ENCODE measurements at places on chromosomes 3 and 15.

- no peak for DNase-seq
Observed at GRCh38 chr3:117998071-117998470, 1036.6 kb downstream of the IGSF11 start.

- DNase-seq, result peak; percentile 76
Observed at GRCh38 chr3:29286478-29287240, 5.8 kb downstream of the RBMS3 start.

DNA sequence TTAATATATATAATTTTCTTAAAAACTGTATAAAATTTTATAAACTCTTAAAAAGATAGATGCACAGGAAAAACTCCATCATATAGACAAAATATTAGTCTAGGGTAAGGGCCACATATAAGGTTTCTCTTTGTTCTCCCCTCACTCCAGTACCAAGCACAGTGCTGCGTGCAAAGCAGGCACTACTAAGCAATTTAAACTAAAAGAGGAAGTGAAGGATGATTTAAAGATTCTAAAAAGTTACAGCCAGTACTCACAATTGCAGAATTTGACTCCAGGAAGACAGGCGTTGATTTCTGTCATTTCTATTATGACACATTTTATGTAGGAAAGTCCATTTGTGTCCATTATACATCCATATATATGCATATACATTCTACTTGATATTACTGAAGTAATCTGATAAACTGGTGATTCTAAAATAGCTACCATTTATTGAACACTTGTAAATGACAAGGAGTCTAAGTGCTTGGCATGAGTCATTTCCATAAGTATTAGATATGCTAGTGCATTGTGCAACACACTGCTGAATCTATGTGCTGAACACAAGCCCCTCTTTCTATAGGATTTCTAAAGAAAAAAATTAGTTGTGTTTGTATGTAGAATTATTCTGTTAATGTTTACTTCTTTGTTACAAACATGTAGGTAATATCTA lies 785.5 kb upstream of the ARRDC4 start:
- DNase-seq, result no peak

DNA sequence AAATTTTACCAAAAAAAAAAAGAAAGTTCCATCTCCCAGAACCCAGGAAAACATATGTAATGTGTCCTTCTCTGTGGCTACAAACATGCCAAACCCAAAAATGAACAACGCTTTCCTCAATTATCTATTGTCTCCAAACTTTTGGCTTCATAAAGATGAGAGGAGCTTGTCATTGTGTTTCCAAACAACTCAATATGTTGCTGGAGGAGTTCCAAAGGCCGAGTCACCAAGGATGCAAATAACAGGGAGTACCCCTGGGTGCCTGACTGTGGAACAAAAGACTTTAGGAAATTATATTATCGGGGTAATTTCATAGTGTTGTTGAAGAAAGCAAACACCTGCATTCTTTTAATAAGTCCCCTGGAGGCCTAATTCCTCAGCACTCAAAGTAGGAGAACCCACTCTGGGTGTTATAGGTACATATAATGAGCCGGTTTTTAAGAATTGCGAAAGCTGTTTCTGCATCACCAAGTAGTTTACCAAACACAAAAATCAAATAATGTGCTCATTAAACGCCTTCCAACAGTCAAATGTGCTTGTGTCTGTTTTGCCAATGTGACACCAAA lies 206.3 kb upstream of the PRICKLE2 start:
- no peak for DNase-seq

DNA sequence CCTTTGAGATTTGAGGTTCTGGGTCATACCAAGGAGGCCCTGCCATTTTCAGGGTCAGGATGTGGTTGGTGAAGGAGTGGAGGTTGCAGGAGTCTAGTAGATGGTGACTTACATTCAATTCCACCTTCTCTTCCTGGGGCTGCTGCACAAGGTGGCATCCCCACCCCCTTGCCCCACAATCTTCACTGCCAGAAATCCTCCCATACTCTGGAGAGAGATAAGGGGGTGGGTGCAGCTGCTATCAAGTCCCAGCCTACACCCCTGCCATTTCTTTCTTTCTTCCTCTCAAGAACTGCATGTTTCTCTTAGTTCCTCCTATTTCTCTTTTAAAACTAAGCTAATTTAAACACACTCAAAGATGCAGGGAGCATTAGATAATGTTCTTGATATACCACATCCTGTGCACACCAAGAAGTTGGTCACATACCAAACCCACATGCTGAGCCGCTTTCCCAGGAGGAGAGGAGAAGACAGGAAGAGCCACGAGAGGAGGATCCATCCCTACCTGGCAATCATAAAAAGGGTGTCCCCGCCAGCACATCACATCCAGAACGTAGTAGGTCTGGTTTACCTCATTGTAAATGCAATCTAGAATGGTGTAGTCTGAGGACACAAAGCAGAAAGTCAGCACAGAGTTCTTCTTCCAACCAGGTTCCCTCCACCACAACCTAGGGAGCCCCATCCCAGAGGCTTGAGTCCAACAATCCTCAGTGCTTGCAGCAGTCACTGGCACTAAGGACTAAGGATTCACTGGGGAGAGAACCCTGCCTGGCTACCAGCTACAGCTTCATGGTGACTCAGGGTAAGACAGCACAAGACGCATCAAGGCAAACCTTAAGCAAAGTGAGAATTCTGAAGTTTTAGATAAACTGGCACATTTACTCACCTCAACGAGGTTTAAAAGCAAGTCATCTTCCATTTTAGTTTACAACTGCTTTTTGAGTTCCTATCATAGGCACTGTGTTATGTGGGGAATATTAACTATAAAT lies 18.5 kb downstream of the SNUPN start:
- DNase-seq, result no peak

- no peak for DNase-seq
Observed at GRCh38 chr3:32869513-32870047, 51.8 kb downstream of the TRIM71 start.

DNA sequence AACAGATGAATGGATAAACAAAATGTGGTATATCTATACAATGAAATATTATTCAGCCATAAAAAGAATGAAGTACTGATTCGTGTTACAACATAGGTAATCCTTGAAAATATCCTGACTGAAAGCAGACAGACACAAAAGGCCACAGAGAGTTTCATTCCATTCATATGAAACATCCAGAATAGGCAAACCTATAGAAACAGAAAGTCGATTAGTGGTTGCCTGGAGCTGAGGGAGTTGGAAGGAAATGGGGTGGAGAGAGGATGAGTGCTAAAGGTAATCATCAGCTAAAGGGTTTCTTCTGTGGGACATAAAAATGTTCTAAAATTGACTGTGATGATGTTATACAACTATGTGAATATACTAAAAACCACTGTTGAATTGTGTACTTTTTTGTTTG lies 22.9 kb downstream of the FOXP1 start:
- DNase-seq, result no peak

DNA sequence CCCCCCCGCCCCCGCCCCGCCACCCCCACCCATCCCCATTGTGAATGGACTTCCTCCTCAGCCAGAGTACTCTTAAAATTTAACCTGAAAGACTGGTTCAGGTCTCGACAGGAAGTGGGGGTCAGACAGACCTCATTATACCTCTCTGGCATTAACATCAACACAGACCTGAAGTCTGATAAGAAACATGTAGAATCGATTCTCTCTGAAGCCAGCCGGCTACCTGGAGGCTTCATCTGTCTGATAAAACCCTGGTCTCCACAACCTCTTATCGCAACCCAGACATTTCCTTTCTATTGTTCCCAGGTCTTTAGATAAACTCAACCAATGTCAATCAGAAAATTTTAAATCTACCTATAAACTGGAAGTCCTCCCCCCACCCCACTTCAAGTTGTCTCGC lies 42.6 kb downstream of the SLCO2A1 start:
- DNase-seq, result no peak

DNA sequence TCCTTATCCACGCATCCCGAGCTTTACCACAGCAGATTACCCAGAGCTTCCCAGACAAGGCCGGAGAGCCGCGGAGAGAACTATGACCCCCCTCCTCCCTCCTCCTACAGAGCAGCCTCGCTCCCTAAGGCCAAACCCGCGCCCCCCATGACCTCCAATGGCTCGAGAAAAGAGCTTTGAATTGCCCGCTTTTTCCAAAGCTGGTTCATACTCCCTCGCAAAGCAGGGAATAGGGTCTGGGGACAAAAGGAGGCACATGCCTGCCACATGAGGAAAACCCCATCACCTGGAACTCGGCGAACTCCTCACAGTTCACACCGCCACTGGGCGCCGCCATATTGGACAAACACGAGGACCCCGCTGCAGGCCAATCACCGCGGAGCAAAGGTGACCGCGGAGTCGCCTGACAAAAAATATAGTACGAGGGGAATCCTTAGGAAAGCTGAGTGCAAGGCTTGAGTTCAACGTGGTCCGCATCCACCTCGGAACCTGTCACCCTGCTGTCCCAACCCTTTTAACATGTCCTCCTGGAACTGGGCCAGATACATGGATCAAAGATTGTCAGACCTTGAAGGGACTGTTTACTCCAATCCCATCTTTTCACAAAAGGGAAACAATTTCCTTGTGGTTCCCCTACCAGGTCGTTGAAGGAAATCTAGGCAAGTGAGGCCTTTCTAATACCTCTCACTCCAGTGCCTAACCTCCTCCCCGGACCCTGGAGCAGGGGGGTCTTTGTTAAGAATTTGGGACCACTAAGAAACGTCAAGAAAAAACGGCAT lies at the start of gene MIX23:
Gene MIX23, minus strand, starts transcription at position 344 of the 779 bp plus-strand sequence. Its CDS starts 7 bp downstream, at position 337.
- peak; percentile 45 for DNase-seq

DNA sequence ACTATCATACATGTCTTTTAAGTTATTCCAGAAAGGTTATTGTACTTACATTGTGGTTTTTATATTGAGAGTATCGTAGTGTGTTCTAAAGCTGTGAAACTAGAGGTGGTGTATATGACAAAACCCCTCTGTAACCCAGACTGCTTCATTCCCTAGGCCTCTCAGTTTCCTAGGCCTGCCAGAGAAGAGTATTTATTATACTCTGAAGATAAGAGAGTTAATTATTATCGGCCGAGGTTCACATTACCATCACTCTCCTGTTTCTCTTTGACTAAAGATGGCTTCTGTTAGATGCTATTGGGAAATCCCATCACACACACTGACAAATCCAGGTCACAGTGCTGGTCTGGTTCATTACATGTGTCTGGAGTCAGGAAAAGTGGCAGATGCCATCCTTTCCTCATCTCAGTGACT lies 20.5 kb downstream of the EXOSC7 start:
- no peak for DNase-seq
